ENCODE measurements at places on chromosomes 7 and 10.

DNA sequence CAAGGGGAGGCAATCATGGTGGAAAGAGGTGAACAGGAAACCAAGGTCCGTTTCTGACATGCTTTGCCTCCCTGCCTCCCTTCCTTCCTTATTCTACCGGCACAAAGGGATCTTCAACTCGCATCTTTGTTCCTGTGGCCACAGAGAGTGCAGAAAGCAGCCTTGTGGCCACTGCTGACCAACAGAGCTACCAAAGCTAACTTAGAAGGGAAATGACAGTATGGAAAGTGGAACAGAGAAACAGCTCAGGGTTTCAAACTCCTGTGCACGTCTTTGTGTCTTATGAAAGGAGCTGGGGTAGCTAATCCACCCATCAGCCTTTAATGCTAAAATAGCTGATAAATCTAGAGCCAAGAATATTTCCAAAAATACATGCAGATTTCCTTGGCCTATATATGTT is 588.0 kb downstream of the SORCS1 start:
- no peak for DNase-seq

GRCh38 chr10:15363031-15363430 is 8.1 kb downstream of the FAM171A1 start:
- DNase-seq, result no peak

GRCh38 chr10:598415-599170 is 90.9 kb downstream of the DIP2C start:
- DNase-seq, result no peak

- no peak for DNase-seq
Measured at GRCh38 chr7:66751945-66752344, 11.4 kb downstream of the RABGEF1 start.

- DNase-seq, result peak; percentile 2
Measured at GRCh38 chr7:124765401-124766352, at the start of gene GPR37. Gene GPR37, minus strand, starts transcription at chr7:124765792. Its CDS starts 816 bp downstream, at chr7:124764976.

DNA sequence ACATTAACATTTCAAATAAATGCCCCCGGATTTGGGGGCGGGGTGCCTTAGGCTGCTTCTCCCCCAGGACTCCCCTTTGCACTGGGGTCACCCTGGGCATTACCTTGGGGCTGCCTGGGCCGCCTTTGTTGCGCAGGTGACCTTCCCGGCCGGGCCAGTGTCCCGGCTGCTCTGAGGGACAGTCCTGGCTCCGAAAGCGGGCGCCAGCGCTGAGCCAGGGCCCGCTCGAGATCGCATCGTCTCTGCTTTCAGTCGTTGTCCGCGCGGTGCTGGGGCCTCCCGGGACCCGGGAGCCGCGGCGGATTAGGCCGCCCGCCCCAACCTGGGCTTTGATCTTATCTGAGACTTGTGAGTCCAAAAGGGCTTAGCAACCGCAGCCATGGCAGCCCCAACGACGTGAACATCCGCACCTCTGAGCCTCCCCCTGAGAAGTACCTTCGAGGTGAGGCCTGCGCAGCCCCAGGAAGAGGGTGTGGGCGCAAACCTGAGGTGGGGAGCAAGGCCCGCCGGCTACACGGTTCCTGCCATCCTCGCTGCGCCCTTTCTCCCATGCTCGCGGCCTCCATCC is 14.8 kb upstream of the WAPL start:
- peak; percentile 38 for DNase-seq

GRCh38 chr10:68083953-68084352 is 8.9 kb upstream of the HERC4 start:
- DNase-seq, result no peak

DNA sequence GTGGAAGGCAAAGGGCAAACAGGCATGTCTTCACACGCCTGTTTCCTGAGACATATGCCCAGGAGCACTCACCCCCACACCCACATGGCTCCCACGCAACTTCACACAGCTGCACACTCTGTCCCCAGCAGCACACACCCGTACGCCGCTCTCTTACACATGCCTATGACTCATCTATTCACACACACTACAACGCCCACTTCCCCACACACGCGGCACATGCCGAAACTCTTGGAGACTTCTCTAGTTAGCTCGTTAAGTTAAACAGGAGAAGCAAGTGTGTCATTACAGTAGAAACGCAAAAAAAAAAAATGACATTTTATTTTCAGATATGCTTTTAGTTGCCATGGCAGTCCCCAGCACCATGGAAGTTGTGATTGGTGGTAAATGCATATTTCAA is 6.7 kb downstream of the CALN1 start:
- no peak for DNase-seq

- no peak for DNase-seq
Measured at GRCh38 chr10:57627642-57628178, 640.0 kb downstream of the IPMK start.

- DNase-seq, result no peak
Measured at GRCh38 chr7:151131224-151131591, 36.3 kb downstream of the GBX1 start.

DNA sequence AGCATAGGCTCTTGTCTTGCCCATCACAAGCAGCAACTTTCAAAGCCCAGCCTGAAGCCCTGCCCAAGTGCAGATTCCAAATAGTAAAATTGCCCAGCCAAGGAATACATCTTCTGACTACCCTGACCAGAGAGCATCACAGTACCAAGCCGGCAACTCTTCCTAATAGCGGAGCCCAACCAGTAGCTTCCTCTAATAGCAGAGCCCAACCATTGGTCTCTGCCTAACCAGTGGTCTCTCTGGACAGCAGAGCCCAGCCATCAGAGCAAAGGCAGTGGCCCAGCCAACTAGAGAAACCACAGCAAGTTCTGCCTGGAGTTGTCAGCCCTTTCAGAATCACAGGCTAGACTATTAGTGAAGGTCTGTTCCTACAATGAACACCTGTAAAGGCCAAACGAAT is 285.6 kb downstream of the HGF start:
- no peak for DNase-seq

- no peak for DNase-seq
Measured at GRCh38 chr7:29924006-29924405, 65.6 kb downstream of the SCRN1 start.

- no peak for DNase-seq
Measured at GRCh38 chr10:52665821-52666220, 106.8 kb downstream of the MBL2 start.

DNA sequence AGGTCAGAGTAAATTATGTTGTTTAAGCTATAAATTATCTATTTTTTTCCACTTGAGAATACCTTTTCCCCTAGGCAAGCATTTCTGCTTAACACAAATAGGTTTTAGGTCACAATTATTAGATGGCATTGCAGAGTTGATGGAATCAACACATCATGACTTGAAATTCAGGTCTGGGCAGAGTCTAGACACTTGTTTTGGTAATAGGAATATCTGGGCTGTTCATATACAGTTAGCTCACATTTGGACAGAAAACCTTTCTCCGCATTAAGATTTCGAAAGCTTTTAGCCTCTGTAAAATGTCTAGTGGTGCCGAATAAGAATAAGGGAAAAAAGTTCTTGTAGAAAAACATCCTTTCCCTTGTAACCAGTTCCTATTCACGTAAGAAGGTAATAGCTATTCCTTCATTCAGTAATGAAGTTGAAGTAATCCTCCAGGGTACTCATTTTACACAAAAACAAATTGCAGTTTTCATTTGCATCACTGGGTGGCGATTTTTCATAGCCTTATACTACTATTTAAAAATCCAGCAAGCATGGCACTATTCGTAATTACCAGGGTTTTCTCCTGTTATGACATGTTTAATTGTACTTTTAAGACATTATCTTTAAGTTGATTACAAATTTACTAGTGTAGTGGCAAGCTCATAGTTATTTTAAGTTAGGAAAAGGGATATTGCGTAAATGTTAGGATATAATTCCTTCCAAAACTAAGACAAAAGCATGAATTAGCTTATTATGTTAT is 37.0 kb downstream of the RPA3 start:
- peak; percentile 21 for DNase-seq

- DNase-seq, result no peak
Measured at GRCh38 chr10:71349406-71349805, 30.3 kb downstream of the SLC29A3 start.

DNA sequence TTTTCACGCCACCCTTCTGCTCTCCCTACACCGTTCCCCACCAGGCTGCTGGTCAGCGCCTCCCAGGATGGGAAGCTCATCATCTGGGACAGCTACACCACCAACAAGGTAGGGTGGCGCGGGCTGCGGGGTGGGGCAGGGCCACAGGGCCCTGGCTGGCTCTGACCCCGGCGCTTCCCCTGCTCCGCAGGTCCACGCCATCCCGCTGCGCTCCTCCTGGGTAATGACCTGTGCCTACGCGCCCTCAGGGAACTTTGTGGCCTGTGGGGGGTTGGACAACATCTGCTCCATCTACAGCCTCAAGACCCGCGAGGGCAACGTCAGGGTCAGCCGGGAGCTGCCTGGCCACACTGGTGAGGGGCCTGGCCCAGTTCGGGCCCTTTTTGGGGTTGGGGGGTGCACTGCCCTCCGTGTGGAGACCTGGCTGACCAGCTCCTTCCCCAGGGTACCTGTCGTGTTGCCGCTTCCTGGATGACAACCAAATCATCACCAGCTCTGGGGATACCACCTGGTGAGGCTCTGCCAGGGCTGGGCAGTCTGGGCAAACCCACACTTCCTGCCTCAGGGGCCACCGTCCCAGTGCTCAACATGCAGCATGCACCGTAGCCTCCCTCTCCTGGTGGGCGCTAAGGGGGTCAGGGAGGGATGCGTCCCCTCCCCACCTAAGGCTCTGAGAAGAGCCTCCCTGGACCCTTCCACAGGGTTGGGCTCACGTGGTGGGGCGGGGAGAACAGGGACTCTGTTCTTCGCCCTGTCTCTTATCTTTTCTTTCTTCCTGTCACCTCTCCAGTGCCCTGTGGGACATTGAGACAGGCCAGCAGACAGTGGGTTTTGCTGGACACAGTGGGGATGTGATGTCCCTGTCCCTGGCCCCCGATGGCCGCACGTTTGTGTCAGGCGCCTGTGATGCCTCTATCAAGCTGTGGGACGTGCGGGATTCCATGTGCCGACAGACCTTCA is 4.0 kb downstream of the GNB2 start:
- DNase-seq, result no peak

DNA sequence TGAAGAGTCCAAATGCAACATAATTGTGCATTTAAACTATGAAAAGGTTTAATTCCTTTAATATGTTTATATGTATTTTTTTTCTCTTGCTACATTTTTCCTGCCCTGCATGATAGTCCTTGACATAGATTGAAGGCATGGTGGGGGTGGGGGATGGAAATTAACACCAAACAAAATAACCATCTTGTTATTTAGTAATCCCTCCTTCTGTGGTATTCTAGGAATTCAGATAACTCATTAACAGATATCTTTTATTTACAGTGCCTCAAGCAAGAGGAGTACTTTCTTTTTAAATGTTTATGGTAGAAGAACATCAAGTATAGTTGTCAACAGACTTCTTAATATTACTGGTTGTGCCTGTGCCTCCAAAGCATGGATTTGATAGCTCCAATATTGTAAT is 337.6 kb upstream of the SEMA3A start:
- DNase-seq, result no peak

DNA sequence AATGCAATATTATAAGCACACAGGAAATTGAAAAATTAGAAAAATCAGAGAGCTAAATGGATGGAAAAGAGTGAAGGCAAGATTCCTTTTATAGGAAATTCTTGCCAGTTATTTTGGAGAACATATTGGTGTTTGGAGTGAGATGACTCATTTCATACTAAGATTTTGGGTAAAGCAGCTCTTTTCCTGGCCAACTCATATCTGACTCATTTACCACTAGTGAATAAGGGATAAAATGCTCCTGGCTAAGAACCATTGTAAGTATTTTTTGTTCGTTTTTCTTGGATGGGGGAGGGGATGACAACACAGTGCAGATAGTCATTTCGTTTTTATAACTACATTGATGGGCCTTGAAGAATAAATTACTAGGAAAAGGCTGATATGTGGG is 139.3 kb downstream of the TWIST1 start:
- no peak for DNase-seq

DNA sequence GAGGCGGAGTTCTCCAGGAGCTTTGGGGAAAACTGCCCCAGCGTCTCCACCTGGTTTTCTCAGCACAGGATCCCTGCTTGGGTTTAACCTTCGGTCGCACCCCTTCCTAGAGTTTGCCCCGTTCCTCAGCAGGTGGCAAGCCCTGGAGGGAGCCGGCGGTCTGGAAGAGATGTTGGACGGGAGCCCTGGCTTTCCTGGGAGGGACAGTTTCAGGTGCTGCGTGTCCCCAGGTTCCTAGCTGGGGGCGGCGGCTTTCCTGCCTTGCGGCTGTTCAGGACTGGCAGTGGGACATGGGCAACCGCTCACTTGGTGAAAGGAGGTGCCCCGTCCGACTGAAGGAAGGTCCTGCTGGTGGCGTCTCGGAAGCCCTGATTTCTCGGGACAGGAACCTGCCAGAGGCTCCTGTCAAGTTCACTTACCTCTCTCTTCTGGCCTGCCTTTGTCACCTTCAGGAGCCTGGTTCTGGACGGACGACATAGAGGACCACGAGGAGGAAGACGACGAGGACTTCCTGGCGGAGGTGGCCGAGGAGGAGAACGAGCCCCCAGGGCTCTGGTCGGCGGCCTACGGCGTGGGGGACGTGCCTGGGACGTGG is 14.8 kb downstream of the ZNF316 start:
- no peak for DNase-seq

DNA sequence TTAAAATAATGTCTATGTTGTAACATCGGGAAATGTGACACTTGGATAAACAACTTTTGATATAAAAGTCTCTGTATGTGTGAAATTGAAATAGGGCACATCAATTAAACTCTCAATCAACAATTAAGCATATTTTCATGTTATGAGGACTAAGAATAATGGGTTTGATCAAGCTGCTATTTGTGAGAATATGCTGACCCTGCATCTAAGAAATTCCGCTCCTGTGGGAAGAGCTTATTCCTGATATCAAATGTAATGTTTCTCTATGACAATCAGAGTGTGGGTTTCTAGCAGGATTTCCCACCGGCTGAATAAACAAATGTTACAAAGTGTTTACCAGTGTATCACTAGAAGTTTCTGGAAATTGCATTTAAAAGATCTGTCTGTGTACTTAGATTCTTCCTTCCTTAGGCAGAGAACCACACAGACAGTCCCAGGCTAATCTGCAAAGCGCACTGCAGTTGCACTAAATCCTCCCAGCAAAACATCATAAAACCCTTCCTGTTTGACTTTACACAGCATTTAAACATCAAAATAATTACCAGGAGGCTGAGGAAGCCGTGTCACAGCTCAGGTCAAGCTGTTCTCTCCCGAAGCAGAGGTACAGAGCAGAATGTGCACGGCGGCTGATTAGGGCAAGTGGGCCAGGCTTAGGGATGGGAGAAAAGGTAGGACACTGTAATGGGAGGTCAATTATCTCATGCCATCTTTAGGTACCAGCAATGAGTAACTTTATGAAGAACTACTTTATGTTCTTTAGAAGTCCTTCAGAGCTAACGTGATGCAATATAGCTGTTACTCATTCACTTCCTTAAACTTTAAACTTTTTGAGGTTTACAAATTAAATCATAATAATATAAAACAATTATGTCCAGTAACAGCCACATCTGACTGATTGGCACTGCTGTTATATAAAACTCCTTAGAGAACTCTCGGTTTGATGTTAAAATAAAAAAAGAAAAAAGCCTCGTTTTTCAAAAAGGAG is 109.1 kb upstream of the CTTNBP2 start:
- no peak for DNase-seq

GRCh38 chr7:37684927-37685326 is 1.4 kb downstream of the GPR141 start:
- DNase-seq, result no peak

Measured in activated CD4-positive, alpha-beta T cell treated with anti-CD3 and anti-CD28 coated beads for 4 hours (primary cell).